ENCODE measurements at places on chromosomes 13 and 19.

GRCh38 chr13:46667687-46668281, 114.8 kb downstream of the LRCH1 start:
- DNase-seq: peak; percentile 48

GRCh38 chr19:45280471-45280961, 29.4 kb downstream of the MARK4 start:
- no peak for DNase-seq

DNA sequence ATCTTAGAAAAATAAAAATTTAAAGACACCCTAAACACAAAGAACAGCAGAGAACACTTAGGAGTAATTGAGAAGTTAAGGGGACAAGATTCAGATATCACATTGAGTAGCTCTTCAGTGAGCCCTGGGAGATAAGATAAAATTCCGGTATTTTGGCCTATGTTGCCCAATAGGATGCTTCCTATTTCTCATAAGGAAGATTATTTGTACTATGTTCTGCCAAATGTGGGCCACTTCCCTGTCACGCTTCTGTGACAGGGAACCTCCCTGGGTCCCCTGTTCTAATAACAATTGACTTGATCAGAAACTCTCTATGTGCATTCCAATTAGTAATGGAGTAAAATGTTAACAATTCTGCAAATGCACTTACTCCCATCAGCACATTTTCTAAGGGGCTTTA, 310.7 kb downstream of the MYO16 start:
- no peak for DNase-seq

DNA sequence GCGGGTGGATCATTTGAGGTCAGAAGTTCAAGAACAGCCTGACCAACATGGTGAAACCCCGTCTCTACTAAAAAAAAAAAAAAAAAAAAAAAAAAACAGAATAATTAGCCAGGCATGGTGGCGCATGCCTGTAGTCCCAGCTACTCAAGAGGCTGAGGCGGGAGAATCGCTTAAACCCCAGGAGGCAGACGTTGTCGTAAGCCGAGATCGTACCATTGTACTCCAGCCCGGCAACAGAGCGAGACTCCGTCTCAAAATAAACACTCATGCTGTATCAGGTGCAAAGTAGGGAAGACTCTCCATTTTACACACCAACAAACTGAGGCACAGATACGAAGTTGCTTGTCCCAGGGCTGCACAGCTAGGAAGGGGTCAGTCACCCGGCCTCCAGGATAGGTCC, 15.6 kb downstream of the TLE6 start:
- DNase-seq: no peak

DNA sequence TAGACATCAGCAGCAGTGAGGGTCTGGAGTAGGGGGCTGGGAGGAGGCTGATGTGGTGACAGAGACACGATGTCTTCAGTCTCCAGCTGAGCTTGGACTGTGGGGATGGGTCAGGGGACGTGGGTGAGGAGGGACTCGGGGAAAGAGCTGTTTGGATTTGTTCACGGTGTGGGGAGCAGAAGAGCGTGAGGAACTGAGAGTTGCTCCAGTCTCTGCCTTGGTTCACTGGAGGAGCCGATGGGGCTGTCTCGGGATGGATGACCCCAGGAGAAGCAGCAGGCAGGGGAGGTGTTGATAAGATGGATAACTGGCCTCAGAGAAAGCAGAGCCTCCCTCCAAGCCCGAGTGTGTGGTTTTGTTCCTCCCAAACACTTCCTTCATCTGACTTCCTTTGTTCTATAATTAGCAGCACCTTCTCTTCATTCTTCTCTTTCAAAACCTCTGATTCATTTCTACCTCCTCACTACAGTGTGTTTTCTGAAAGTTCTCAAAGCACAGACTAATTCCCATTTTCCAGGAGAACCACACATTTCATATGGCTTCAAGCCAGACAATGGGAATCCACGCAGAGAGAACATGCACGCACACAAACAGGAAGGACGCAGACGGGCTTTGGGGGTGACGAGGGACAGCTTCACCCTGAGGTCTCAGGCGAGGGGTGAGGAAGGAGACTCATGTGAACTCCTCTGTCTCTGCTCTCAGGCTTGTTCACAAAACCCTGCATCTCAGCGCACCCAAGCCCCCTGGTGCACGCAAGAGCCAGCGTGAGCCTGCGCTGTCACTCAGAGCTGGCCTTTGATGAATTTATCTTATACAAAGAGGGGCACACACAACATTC, 18.6 kb downstream of the LAIR2 start:
- DNase-seq: no peak

DNA sequence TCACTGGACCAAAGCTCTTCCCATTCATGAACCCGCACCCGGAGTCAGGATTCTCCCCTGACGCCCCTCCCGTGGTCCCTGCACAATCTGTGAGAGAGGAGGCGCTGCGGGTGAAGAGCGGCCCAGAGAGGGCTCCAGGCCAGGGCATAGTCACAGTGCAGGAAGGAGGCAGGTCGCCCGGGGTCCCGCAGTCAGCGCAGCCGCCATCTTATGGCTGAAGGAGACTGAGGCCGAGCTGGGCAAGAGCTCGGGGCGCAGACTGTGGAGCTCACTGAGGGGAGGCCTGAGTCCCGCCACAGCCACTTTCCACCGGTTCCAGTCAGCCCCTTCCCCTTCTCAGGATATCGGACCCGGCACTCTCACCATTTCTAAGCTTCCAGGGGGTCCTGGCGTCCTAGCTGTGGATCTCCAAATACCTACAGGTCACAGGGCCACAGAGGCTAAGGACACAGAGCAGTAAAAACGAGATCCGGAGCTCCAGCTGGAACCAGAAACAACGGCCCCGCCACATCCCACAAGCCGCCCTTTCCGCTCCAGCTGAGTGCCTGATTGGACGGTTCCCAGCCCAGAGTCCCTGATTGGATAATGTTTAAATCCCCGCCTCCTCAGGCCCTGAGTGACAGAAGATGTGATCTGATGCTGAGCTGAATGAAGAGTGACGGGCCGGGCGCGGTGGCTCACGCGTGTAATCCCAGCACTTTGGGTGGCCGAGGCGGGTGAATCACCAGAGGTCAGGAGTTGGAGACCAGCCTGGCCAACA, at the start of gene ZNF99:
ZNF99 (minus strand) TSS at position 501 of the 760 bp plus-strand sequence; CDS start at position 366, 135 bp downstream.
- DNase-seq: no peak

GRCh38 chr19:40954573-40954972, 36.5 kb upstream of the CYP2B6 start:
- DNase-seq: no peak

- peak; percentile 65 for DNase-seq
These were observed 6.6 kb downstream of the TMEM272 start for GRCh38 chr13:51838240-51838846.

GRCh38 chr13:99158846-99159245, 41.8 kb upstream of the UBAC2 start:
- no peak for DNase-seq

- no peak for DNase-seq
These were observed 302.6 kb downstream of the COG6 start for GRCh38 chr13:39957868-39958677.

GRCh38 chr13:75761369-75761768, 125.2 kb downstream of the LMO7 start:
- peak; percentile 53 for DNase-seq

DNA sequence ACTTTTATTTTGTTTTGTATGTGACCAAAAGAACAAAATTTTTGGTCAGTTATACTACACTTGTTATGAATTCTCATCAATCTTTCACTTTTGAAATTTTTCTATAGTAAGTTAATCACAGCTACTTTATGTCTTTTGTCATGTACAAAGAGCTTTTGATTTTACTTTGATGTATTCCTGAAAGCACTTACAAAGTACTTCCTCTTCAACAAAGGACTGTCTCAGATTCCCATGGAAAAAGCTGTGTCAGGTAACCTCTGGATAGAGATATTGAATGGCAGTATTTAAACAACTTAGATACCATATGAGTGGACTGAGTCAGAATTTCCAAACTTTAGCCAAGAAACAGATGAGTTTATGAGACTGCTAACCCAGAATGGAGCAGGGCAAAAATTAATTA, 689.3 kb upstream of the ATXN8OS start:
- no peak for DNase-seq

GRCh38 chr13:94974015-94974951, 261.9 kb upstream of the SOX21 start:
- DNase-seq: no peak

GRCh38 chr19:18425515-18426415, 6.6 kb downstream of the SSBP4 start:
- DNase-seq: peak; percentile 66

DNA sequence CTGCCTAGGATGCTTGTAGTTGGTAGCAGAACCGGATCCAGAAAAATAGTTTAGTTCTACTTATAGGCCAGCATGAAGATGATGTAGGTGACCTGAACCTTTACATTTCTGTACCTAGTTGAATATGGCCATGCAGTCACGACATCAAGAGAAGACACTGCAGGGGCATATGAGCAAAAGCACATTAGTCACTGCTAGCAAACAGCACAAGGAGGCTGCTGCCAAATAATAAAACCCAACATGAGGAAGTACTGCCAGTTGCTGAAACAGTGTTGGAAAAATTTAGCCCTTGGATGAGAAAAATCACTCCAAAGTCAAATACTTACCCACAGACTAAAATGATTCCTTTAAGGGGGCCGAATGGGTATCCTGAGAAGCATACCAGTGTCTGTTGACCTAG, 20.8 kb downstream of the ERICH6B start:
- DNase-seq: no peak

- no peak for DNase-seq
These were observed 13.2 kb upstream of the PSPC1 start for GRCh38 chr13:19795956-19796355.

GRCh38 chr19:16232568-16232967, 34.9 kb downstream of the AP1M1 start:
- no peak for DNase-seq

GRCh38 chr19:41265395-41266153, 1.4 kb downstream of the HNRNPUL1 start:
- peak; percentile 28 for DNase-seq

- DNase-seq: no peak
These were observed 302.6 kb downstream of the SPRY2 start for GRCh38 chr13:80038371-80038770.

- DNase-seq: peak; percentile 85
These were observed 2.9 kb upstream of the HOOK2 start for GRCh38 chr19:12778017-12778904.

GRCh38 chr19:49188626-49189200, 31.1 kb downstream of the TRPM4 start:
- no peak for DNase-seq

DNA sequence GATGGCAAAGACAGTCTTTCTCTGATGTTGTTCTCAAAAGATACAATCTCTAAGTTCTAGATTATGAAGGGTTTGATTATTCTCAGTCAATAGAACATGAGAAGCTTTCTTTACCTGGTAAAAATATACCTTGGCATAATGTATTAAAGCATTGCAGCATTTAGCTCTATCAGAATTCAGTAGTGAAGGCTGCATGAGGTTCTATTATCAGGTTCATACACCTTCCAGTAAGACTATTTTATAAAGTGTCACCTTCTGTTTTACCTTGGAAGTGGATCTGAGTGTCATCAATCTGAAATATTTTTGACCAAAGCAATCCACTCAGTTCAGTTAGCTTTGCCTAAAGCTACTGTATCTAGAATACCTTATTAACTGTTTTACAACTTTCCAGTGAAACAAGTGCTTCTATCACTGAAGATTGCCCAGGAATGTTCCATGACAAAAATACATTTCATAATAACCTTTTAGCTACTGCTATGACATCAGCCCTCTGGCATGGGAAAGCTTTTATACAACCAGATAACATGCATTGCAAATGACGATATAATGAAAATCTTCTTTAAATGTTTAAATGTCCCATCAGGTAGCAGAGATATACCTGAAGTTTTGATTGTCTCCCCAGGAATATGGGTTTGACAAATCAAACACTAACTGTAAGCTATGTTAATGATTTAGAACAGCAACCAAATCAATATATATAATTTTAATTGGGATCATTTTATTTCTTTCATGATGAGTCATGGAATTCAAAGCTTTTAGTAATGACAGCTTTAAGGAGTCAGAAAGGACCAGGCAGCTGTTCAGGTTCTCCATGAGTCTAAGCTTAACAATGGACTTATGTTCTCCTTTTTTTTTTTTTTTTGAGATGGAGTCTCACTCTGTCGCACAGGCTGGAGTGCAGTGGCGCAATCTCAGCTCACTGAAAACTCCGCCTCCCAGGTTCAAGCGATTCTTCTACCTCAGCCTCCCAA, 72.2 kb downstream of the UFM1 start:
- DNase-seq: no peak

DNA sequence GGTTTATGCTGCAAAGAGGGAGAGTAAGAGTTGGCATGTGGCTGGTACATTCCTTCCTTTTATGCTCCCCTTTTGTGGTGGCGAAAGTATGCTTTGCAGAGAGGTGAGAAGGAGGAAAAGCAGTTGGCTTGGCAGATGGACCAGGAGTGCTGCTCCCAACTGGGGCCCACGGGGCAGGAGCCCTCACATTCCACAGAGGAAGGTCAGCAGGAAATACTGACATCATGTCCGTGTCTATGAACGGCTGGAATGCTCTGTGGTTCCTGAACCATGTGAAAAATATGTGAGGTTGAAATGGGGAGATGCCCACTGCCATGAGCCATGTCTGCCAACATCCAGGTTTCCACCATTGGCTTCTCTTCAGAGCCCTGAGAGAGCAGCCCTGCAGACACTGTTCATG, 33.3 kb upstream of the GAS6 start:
- DNase-seq: peak; percentile 96

- DNase-seq: peak; percentile 31
These were observed 112.6 kb downstream of the KCNRG start for GRCh38 chr13:50127726-50128291.

DNA sequence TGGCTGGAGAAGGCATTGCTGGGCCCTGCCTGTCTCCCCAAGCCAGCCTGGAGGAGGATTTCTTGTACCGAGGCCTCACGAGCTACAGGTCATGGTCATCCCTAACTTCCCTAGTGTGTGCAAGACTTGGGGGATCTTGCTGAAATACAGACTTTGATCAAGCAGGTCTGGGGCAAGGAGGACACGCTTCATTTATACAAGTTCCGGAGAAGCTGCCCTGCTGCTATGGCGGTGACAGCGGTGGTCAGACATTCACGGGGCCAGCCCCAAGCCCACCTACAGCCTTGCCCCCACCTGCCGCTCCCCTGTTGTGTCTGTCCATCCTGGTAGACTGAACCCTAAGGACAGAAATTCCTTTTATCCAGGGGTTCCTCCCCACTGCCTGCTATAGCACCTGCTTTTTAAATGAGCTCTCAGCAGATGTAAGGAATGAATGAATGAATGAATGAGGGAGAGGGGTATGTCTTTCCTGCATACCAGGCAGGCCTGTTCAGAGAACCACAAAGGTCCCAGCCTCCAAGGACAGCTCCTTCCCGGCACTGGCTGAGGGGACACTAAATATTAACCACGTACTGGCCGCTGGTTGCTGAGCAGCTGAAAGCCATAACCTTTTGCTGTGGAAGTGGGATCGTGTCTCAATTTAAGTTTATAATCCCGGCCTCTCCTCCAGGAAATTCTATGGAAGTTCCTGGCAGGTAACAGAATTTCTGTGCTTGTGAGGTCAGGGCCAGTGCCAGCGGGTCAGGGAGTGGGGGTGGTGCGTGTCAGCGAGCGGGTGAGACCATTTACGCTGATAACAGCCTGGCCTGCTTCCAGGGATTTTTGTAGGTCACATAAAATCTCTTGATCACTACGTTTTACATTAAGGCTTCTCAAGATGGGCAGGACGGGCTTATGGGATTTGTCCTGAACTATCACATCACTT, 27.1 kb downstream of the TSSK6 start:
- peak; percentile 56 for DNase-seq

- DNase-seq: no peak
These were observed 545 bp downstream of the LIPE start for GRCh38 chr19:42426643-42427042.

- DNase-seq: no peak
These were observed 22.8 kb downstream of the TSHZ3 start for GRCh38 chr19:31326329-31327028.
